ENCODE measurements at places on chromosomes 4 and X. TPM values are rescaled to one million over a fixed set of nuclear protein-coding genes. Genes with fewer than 3 reads are reported as not detected.

MAGEB17 gene
- not detected for total RNA-seq

DNA sequence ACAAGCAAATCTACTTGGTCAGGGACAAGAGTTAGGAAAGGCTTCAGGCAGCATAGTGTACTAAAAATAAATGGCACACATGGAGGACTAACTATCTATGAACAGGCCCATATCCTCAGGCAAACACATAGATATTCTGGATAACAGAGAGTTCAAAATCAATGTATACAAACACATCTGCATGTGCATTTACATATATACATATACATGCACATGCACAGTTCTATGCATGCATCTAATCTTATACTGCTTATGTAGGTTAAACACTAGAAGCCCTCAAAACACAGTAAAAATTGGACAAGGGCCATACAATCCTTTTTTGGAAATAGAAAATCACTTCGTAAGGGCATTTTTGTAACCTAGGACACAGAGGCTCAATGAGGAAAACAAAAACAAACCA lies 458.0 kb upstream of the CXorf51B start:
- DNase-seq = no peak

- no peak for DNase-seq
Measured at GRCh38 chr4:154015578-154015977, 226.7 kb upstream of the SFRP2 start.

ITGB1BP2 gene
- total RNA-seq = 88.6 TPM

SFRP2 gene
- 1.4 TPM for total RNA-seq
